Activated effector memory CD4-positive, alpha-beta T cell treated with anti-CD3 and anti-CD28 coated beads, Interleukin-2, amount 50 U/mL, for 16 hours (primary cell): ENCODE measurements at places on chromosomes 2 and 18.

GRCh38 chr18:65659312-65659711, 91.5 kb upstream of the CDH7 start:
- DNase-seq = no peak

DNA sequence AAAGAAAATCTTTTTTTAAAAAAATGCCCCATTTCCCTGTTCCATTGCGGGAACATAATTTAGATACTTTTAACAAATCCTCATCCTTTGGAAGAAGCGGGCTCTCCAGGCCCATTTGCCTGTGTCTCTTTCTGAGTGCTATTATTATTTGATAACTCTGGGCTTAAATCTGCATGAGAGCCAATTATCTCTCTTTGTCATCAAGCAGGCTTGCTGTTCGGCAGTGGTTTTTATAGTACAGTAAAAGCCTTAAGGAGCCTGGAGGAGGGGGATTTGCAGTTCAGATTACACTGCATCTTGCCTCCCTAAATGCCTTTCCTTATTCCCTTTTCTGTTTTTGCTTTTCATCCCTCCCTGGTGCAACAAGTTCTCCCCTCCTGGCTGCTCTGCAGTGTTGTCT, 50.6 kb downstream of the CELF4 start:
- DNase-seq = no peak

DNA sequence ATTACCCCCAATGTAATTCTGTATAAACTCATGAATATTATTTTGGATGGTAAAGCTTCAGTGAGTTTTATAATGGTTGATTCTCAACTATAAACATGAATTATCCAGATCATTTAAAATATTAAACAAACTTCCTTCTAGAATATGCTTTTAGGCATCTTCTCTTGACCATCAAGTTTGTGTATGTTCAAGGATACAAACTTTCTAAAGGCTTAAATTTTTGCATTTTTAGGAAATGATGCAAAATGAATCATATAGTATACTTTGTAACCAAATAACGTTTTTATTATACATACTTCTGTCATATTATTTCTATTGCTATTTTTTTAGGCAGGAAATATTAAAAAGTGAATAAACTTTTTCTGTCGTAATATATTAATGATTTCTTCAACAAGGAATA, 62.8 kb downstream of the OSBPL6 start:
- DNase-seq = no peak

DNA sequence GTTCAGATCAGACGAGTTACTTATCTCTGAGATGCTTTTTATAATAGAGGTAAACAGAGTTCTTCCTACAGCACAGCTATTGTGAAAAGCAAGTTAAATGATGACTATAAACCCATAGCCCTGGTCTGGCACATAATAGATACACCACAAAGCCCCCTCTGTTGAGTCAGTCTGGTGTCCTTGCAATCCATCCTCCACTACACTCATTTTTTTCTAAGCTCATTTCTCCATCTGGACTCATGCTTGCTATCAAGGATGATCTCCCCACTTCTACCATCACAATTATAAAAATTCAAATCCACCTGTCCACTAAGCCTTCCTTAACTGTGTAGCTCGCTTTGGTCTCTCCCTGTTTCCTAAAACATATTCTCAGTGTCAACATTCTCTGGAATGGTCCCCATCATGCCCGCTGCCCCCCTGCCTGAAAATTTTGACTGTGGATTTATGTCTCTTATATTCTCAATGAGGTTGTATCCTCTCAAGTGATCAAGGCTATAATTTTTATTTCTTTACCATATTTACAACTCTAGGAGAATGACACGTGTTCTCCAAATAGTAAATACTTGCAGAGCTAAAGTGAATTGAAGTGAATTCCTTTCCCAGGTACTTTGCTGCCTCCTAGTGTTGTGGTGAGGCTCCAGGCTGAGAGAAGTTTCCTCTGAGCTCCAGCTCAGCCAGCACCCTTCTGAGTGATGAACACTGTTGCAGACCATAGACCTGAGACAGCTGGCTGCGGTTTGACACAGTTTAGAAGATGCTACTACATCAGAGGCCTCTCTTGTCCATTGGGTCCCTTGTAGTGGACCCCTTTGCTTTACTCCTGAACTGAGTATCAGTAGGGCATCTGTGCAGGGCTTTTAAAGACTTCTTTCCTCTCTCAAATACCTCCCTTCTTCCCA, 108.7 kb downstream of the DPP10 start:
- DNase-seq = no peak
